Activated T-cell treated with anti-CD3 and anti-CD28 coated beads, Interleukin-2, amount 50 U/mL, for 72 hours (primary cell): ENCODE measurements at places on chromosomes 5 and 9. TPM values are rescaled to one million over a fixed set of nuclear protein-coding genes. Genes with fewer than 3 reads are reported as not detected.

DNA sequence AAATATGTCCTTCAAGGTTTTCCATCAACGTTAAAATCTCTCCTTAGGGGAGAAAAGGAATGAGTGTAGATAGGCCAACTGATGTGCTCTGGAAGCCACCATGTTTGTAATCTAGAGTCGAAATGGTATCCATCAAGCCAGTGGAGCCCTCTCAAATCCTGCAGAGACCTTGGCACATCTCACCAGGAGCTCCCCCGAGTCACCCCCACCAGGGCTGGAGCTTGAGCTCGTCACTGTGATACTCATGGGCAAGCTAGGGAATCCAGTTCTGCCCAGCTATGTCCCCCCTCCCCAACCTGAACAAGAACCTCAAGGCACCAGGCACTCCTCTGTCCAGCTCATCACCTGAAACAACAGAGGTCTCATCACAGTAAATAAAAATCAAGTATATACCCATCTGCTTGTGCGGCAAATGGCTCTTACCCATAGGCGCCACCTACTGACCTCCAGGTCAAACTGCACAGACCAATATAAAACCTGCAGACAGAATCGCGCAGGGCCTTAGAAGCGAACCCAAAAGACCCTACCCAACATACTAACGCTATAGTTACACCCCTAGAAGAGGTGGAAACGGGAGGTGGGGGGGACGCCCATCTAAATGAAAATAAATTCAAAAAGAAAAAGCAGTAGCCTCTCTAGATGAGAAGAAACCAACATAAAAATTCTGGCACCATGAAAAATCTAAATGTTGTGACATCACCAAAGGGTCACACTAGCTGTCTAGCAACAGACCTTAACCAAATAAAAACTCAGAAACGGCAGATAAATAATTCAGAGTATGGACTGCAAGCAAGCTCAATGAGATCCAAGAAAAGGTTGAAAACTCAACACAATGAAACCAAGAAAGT, 75.0 kb downstream of the TTC39B start:
- no peak overlapping the region for H3K27ac ChIP-seq
- H3K4me3 ChIP-seq = no peak overlapping the region

Gene IL4
- total RNA-seq = 1.2 TPM

Gene CCDC183
- total RNA-seq = 0.72 TPM

DNA sequence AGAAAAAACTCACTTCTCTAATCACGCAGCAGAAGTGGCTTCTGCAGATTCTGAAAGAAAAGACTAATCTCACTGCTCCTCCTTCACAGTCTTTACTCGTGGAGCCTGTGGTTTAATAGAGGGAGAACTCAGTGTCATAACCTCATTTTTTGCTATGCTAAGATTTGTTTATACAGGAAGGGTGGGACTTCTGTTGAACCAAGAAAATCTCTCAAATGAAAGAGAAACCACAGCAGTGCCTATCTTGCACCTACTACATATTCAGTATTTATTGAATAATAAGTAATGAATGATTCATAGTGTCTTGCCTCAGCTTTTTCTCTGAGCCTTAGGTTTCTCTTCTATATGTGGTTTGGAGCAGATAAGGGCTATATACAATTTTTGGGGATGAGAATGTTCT, 136.1 kb upstream of the DMAC1 start:
- H3K4me3 ChIP-seq = peak overlapping the region; percentile 70
- peak overlapping the region; percentile 95 for H3K27ac ChIP-seq
- DNase-seq = no peak
- no peaks in the 10 kb centered on the region for H3K27me3 ChIP-seq

Gene PLAC8L1
- total RNA-seq = 1.4 TPM

DNA sequence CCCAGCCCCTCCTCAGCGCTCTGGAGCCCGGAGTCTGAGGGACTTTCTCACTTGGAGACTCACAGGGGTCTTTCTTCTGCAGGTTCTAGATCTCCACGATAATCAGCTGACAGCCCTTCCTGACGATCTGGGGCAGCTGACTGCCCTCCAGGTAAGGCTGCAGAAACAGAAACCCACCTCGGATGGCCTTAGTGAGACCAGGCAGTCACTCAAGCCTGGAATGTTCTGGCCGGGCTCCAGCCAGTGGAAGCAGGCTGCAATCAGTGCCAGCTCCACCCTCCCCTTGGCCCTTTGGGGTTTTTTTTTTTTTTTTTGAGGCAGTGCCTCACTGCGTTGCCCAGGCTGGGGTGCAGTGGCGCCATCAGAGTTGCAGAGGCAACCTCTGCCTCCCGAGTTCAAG, 7.6 kb downstream of the LRSAM1 start:
- H3K27ac ChIP-seq = no peak overlapping the region
- DNase-seq = no peak
- H3K4me3 ChIP-seq = no peak overlapping the region

Gene SLC1A3
- 0.62 TPM for total RNA-seq

DNA sequence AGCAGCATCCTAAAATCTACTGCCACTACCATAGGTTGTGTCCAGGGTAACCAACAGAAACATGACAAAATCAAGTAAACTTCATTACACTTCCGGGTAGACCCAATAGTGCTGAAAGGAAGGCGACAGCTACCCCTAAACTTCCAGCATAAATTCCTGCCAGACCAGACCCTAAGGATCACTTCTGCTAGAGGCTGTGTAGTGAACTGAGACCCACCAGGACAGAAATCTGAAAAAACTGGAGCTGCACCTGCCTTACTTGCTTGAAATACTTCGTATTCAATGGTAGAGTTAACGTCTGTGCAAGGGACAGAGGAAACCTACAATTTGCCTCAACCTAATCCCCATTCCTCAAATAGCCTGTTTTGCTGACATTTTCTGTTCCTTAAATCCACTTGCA, 1.0 kb upstream of the SECISBP2 start:
- H3K4me3 ChIP-seq = peak overlapping the region; percentile 89
- H3K36me3 ChIP-seq = peaks cover 5% of the 10 kb centered on the region
- DNase-seq = no peak
- peaks cover 89% of the 10 kb centered on the region for H3K4me1 ChIP-seq

GRCh38 chr9:133729617-133730281, 8.4 kb downstream of the SARDH start:
- no peak overlapping the region for H3K4me3 ChIP-seq
- H3K4me1 ChIP-seq = no peaks in the 10 kb centered on the region
- H3K27me3 ChIP-seq = peaks cover 7% of the 10 kb centered on the region
- no peak overlapping the region for H3K27ac ChIP-seq
- no peaks in the 10 kb centered on the region for H3K36me3 ChIP-seq
- no peak for DNase-seq

Gene SAPCD2
- 8.4 TPM for total RNA-seq

DNA sequence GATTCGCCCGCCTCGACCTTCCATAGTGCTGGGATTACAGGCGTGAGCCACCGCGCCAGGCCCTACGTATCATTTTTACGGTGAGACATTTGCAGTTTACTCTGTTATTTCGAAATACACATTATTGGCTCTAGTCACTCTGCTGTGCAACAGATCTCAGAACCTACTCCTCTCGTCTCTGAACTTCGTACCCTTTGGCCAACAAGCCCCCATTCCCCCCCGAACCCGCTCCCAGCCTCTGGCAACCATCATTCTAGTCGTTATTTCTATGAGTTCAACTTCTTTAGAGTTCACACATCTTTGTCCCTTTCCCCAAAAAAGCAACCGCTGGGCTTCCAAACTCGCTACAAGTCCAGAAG, 735 bp downstream of the PTGR1 start:
- DNase-seq = no peak
- H3K4me3 ChIP-seq = peak overlapping the region; percentile 89
- no peak overlapping the region for H3K27ac ChIP-seq
- H3K27me3 ChIP-seq = peaks cover 43% of the 10 kb centered on the region
- H3K36me3 ChIP-seq = peaks cover 4% of the 10 kb centered on the region
- H3K4me1 ChIP-seq = peaks cover 24% of the 10 kb centered on the region

Gene NDUFB6
- 29.2 TPM for total RNA-seq

GRCh38 chr5:39624268-39624886, 199.6 kb upstream of the DAB2 start:
- no peaks in the 10 kb centered on the region for H3K4me1 ChIP-seq
- DNase-seq = no peak
- H3K36me3 ChIP-seq = no peaks in the 10 kb centered on the region

Gene CDC25C
- total RNA-seq = 30.1 TPM

- no peak overlapping the region for H3K27ac ChIP-seq
- no peak overlapping the region for H3K4me3 ChIP-seq
- peaks cover 36% of the 10 kb centered on the region for H3K27me3 ChIP-seq
- no peaks in the 10 kb centered on the region for H3K36me3 ChIP-seq
Observed at GRCh38 chr5:141762316-141762715, 80.3 kb upstream of the ARAP3 start.

Gene ECSCR
- total RNA-seq = 1.4 TPM

- H3K36me3 ChIP-seq = no peaks in the 10 kb centered on the region
- H3K27ac ChIP-seq = peak overlapping the region; percentile 77
- H3K4me1 ChIP-seq = peaks cover 35% of the 10 kb centered on the region
- H3K27me3 ChIP-seq = peaks cover 56% of the 10 kb centered on the region
Observed at GRCh38 chr5:135890867-135891266, 4.8 kb downstream of the IL9 start.

DNA sequence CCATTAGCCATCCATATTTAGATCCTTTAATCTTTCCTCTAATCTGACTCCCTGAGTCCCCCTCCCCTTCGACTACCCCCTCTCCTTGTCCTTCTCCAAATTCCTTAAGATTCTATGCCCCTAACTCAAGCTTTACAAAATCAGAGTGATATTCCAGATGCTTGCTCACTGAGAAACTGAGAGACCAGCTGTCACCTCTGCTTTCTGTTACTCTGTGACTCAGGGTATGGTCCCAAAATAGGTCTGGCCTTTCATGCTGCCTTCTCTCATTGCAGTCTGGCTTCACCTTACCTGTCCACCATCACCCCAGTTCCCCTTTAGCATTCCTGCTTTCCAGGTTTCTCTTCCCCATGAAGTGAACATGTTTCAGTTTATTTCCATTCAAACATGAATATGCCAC, 383.3 kb upstream of the SLC30A5 start:
- H3K4me1 ChIP-seq = peaks cover 23% of the 10 kb centered on the region
- no peak for DNase-seq
- H3K36me3 ChIP-seq = no peaks in the 10 kb centered on the region
- no peaks in the 10 kb centered on the region for H3K27me3 ChIP-seq
- no peak overlapping the region for H3K4me3 ChIP-seq
- H3K27ac ChIP-seq = no peak overlapping the region

DNA sequence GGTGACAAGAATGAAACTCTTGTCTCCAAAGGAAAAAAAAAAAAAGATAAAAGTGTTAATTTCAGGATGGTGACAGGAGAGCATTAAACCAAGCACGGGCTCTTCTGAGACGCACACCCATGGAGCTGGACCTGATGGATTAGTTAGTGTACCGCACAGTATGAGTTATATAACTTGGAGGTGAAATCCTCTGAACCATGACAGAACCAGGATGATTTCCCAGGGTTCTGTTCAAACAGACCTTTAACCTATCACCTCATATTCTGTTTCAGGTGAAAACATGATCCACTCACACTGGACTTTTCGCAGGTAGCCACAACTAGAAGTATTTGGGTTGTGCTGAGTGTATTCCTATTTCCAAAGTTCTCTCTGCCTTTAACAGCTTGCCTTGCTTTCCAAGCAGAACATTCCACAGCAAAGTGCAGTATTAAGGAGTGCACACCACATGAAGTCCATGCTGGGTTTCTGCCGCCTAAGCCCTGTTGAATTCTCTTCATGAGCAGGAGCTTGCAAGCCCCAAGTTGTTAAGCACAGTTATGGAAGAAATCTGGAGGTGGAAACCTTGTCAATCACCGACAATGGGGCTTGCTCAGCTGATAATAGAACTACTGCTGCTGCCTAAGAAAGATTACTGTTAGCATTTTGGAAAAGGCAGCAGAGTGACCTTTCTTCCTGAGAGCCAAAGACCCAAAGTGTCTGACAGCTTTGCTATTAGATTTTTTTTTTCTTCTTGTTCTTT, 461.7 kb downstream of the TLE1 start:
- H3K4me3 ChIP-seq = no peak overlapping the region
- H3K27me3 ChIP-seq = no peaks in the 10 kb centered on the region
- no peaks in the 10 kb centered on the region for H3K36me3 ChIP-seq
- H3K27ac ChIP-seq = no peak overlapping the region
- H3K4me1 ChIP-seq = no peaks in the 10 kb centered on the region

Gene ORM2
- not detected for total RNA-seq

DNA sequence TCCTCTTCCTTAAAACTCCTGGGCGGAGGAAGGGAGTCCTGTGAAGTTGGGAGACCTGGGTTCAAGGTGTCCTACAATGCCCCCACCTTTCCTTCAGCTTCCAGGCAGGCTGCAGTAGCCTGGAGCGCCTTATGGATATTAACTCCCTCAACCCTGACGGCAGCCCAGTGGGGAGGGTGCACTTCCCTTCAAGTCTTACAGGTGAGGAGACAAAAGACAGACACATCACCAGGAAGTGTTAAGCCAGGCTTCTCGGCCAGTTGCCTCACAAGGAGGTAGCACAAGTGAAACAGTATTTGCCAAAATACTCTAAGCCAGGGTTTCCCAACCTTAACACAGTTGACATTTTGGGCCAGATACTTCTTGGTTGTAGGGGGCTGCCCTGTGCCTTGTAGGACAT, 4.2 kb downstream of the TRIM7 start:
- H3K27ac ChIP-seq = no peak overlapping the region
- no peak for DNase-seq
- peaks cover 12% of the 10 kb centered on the region for H3K27me3 ChIP-seq
- H3K4me1 ChIP-seq = peaks cover 9% of the 10 kb centered on the region

Gene UHRF2
- total RNA-seq = 84.6 TPM

Gene SLCO4C1
- 0.79 TPM for total RNA-seq

Gene NR4A3
- 53.0 TPM for total RNA-seq

Gene ADRB2
- 0.60 TPM for total RNA-seq

Gene RFX3
- total RNA-seq = 20.2 TPM

DNA sequence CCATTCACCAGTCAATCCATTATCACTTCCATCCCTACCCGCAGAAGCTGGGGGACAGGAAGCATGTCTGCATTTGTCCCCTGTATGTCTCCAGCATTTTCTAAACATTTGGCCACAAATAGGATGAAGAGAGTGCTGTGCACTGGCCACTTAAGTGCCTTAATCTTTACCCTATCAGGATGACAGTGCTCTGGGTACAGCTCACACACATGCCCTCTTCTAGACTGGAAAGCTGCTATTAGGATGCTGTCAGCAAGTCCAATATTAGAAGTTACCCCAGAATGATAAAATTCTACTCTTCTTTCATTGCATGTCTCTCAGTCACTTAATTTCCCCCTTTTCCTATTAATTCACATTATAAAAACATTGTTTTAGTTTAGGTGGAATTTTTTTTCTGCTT, 168.4 kb downstream of the RASEF start:
- H3K36me3 ChIP-seq = no peaks in the 10 kb centered on the region
- H3K4me1 ChIP-seq = no peaks in the 10 kb centered on the region
- H3K27ac ChIP-seq = no peak overlapping the region
- DNase-seq = no peak
- no peaks in the 10 kb centered on the region for H3K27me3 ChIP-seq

GRCh38 chr5:128527077-128527476, 11.0 kb downstream of the FBN2 start:
- H3K36me3 ChIP-seq = no peaks in the 10 kb centered on the region
- H3K4me3 ChIP-seq = no peak overlapping the region
- peaks cover 4% of the 10 kb centered on the region for H3K27me3 ChIP-seq

GRCh38 chr5:162052676-162053075, 14.9 kb upstream of the GABRG2 start:
- H3K4me1 ChIP-seq = no peaks in the 10 kb centered on the region
- DNase-seq = no peak
- H3K4me3 ChIP-seq = no peak overlapping the region
- H3K27ac ChIP-seq = no peak overlapping the region
- no peaks in the 10 kb centered on the region for H3K27me3 ChIP-seq

Gene PCDHGA7
- 0.12 TPM for total RNA-seq
